ENCODE measurements at places on chromosomes 16 and 17. TPM values are rescaled to one million over a fixed set of nuclear protein-coding genes. Genes with fewer than 3 reads are reported as not detected.

Gene NPIPA1
- total RNA-seq, result 21.3 TPM

Gene PRSS8
- total RNA-seq, result not detected

Gene RNF43
- total RNA-seq, result under 0.01 TPM

Gene NPW
- total RNA-seq, result 0.52 TPM

Gene KRT33B
- not detected for total RNA-seq

Gene OSGIN1
- total RNA-seq, result 0.69 TPM

Gene RRAD
- 0.22 TPM for total RNA-seq

Gene MEOX1
- under 0.01 TPM for total RNA-seq

Gene CHD3
- total RNA-seq, result 60.7 TPM

Gene CTRB1
- total RNA-seq, result not detected

Gene SLC13A2
- total RNA-seq, result not detected

Gene UBN1
- total RNA-seq, result 17.7 TPM

Gene CHST5
- under 0.01 TPM for total RNA-seq

Gene RHBDL3
- under 0.01 TPM for total RNA-seq
